ENCODE measurements at places on chromosomes 4 and X.

- DNase-seq, result no peak
Measured at GRCh38 chr4:76545226-76545884, 110.3 kb downstream of the SHROOM3 start.

DNA sequence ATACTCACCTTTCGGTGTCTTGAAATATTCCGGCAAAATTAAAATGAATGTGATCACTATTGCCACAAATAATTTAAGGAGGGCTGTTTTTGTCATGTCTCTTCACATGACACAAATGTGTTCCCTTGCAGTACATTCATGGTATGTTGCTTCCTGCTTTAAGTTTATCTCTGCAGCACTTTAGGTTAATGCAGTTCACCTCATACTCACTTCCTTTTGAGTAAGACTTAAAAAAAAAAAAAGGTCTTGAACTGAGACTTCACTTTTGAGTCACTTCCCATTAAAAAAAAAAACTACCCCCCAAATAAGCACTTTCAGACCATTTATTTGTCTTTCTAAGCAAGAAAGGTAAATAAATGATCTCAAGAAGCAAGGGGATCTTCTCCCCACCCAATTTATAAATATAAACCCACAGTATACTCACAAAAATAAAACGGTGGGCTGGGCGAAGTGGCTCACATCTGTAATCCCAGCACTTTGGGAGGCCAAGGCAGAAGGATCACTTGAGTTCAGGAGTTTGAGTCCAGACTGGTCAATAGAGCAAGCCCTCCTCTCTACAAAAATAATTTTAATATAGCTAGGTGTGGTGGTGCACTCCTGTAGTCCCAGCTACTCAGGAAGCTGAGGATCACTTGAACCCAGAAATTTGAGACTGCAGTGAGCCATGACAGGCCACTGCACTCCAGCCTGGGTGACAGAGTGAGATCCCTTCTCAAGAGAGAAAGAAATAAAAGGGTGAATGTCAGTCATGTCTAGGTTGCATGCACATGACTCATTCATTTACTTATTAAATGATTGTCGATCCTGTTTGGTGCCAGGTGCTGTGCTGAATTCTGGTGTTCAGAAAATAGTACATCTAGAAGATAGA is at the start of gene TMEM156:
TMEM156 (minus strand) TSS at position 192 of the 868 bp plus-strand sequence; CDS start at position 96, 96 bp downstream.
- no peak for DNase-seq

DNA sequence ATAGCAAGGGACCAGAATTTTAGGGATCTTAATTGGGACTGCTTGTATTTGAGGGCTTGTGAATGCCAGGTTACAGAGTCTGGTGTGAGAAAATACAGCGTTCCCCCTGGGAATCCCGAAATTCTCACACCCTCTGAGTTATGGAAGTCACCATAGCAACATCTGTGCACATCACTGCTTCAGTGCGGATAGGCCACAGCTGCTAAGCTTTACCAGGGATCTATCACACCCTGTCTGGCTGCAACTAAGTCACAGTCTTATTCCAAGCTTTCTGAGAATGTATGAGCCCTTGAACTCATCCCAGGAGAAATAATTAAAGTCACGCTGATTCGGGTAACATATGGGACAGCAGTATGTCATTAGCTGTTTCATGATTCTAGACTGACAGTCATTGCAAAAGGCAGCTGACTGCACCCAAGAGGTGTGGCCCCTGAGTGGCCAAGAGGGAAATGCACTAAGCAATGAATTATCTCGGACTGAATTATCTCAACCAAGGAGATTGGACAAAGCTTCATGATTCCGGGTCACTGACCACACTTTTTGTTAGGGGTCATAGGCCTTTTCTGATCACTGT is 46.7 kb upstream of the BTC start:
- no peak for DNase-seq

DNA sequence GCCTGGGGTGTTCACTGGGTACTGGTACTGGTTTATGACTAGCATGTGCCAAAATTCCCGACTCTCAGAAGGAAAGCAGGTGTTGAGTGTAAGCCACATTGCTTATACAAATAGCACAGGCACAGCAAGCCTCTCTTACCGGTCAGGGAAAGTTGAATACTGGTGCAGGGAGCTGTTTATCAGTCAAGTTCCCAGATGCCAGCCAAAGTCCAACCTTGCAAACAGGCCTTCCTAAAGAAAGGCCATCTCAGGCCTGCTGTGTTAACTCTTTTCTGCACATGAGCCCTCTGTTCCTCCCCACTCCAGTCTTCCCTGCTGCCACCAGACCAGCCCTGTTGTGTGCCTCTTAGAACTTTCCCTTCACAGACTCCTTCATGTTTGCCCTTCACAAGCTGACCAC is 34.2 kb downstream of the PKD2 start:
- DNase-seq, result no peak

- DNase-seq, result no peak
Measured at GRCh38 chr4:85681221-85681657, 206.3 kb downstream of the ARHGAP24 start.

All from activated naive CD8-positive, alpha-beta T cell treated with anti-CD3 and anti-CD28 coated beads, Interleukin-2, amount 50 U/mL, for 16 hours (primary cell).